ENCODE measurements at places on chromosomes 3 and 15.

DNA sequence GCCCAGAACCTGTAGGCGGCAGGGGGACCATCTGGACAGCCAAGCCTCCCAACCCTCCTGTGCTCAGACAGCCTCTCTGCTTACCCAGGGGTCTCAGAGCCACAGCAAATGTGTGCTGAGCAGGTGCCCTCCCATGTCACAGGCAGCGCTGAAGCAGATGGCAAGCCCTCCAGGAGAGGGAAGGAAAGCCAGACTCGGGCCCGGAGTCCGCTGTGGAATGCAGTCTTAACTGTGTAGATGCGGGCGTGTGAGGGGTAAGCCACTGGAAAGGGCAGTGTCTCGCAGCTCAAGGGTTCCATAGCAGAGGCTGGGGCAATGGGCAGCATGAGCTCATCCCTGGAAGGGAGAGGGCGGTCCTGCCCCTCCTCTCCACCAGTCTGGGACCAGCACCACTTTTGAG is 45.6 kb downstream of the UMPS start:
- no peak for DNase-seq

DNA sequence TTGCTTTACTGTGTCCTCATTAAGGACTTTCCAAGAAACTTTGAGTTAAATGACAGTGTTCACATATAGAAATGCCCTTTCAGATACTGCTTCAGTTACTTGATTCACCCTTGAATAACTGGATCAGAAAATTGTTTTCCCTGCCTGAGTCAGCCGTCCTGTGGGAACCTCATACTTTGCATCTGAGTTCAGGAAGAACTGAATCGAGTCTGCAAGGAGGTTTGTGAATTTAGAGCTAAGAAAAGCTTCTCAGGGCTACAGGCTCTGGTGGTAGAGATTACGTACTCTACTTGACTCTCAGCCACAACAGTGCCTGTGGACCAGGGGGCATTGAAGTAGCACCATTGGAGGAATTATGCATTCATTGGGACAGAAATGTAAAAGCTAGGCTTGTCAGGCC is 252.4 kb upstream of the C2CD4B start:
- no peak for DNase-seq

DNA sequence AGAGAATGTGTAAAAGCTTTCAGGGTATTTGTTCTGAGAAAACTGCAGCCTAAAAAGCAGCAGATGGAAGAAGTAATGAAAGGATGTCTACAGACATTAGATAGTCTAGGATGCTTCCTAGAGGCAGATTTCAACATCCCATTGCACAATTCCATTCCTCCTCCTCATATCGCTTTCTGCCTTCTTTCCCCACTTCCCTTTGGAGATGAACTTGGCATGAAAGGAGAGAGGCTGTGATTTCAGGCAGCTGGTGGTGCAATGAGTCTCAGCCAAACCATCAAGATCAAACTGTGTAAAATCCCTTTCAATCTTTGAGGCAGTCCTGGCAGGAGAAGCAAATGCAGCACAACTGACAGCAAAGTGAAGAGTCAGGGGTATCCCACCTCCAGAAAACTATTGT is 438.7 kb upstream of the KCNMB2 start:
- no peak for DNase-seq

- DNase-seq = no peak
Observed at GRCh38 chr3:167162083-167162482, 218.0 kb downstream of the ZBBX start.

DNA sequence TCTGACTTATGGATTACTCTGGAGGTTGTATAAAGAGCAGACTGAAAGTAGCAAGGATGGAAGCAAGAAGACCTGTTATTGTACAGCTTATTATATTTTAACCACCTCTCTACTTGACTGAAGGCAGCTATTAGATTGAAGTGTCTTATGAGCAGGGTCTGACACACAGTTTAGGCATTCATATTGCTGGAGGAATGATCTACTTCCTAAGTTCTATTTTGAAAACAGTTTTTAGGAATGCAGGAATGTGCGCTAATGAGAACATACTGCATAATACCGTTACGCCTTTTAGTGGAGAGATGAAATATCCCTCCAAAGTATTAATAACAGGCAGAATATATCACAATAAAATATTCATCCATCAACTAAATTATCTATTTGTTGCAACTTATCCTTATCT is 193.3 kb downstream of the ISL2 start:
- DNase-seq = no peak

GRCh38 chr3:150097588-150097890 is 126.8 kb upstream of the PFN2 start:
- DNase-seq = no peak

DNA sequence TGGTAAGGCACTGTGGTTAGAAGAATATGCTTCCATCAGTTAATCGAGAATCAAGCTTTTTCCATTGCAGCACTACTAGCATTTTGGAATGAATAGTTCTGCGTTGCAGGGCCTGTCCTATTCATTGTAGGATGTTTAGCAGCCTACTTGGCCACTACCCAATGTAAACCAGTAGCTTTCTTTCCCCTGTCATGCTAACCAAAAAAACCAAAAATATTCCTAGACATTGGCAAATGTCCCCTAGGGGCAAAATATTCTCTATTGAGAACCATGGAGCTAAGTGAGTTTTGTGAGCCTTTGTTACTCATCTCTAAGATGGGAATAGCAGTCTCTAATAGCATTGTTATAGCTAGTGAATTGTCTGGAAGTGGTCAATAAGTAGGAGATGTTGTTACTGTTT is 187.2 kb downstream of the CADPS start:
- DNase-seq = no peak

GRCh38 chr3:57960174-57960505 is 48.1 kb upstream of the FLNB start:
- no peak for DNase-seq

DNA sequence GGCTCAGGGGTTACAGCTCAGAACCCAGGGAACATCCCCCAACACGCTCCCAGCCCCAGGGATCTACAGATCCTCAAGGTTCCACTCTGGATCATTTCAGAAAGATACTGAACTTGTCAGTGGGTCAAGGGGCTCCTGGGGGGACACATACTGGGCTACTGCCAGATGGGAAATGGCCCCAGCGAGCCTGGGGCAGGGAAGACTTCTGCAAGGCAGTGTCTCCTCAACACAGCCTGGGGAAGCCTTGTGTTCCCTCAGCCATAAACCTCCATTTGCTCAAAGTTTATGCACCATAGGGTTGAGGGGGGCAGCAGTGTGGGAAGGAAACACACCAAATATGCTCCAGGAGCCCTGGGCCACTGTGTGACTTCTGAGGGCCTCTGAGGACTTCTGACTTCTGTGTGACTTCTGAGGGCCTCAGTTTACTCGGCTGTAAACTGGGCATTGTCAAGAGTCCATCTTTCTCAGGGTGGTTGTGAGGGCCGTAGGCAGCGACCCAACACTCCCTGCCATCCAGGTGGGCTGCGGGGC is 58.4 kb downstream of the IQSEC1 start:
- DNase-seq = no peak

GRCh38 chr3:62601238-62602070 is 228.1 kb upstream of the FEZF2 start:
- no peak for DNase-seq

- no peak for DNase-seq
Observed at GRCh38 chr3:61601831-61602230, 40.5 kb downstream of the PTPRG start.

DNA sequence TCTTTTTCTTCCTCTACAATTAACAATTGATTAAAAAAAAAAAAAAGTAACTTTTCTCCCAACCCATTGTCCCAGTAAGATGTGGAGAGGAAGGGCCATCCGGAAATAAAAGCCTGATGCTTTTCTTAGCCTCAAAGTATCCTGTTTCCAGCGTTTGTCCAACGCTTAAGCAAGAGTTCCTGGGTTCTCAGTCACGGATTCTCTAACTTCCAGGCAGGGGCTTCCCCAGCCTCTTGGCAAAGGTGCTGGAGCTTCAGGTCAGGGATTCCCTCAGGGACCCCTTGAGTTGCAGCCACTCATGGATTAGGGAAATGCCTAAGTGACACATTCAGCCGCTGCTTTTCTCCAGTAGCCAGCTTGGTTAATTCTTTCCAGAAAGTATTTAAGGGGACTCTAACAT is 22.3 kb upstream of the C2CD4B start:
- no peak for DNase-seq

- DNase-seq = no peak
Observed at GRCh38 chr3:127090218-127091160, 102.4 kb upstream of the PRR23E start.

DNA sequence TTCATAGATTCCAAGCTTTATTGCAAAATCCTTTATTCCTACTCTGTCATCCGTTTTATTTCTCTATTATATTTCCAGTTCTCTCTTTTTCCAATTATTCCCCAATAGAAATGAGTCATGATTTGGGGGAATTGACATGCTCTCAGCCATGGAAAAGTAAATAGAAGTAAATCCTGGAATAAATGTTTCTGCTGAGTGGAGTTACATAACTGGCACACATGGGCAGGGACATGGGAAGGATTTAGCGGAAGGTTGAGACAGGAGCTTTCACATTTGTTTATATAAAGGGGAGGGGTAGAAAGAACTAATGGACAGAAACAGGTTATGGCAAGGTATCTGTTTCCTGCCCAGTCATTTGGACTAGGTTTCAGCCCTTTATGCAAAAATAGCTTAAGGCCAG is 221.6 kb downstream of the PLOD2 start:
- DNase-seq = no peak

DNA sequence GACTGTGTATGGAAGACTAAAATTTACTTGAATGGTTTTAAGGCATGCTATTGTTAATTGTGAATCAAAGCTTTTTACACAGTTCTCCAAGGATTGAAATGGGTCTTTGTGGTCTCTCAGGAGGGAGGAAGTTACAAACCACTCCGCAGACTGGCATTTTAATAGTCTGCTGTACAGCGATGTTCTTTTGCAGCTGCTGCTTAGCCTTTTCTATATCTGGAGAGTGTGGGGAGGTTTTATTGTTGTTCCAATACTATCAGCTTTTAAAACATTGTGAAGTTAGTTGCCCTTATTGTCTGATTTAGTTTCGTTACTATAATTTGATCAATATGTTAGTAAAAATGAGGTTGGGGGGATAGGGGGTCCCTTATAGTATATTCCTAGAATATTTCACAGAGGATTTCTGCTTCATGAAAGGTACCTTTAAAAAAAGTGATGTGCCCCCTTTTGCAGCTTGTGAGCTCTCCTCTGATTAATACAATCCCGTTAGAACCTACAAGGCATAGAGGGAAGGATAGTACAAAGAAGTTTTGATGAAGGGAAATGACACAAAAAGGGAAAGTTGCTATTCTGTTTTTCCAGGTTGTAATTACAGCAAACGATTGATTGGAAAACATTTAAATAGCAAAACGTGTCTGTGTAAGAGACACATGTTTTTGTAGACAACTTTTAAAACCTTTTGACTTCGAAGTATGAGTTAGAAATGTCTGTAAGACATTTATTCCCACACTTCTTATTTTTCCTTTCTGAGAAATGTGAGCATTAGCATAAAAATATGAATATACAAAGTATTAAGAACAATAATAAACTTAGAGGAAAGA is 158.3 kb upstream of the CGNL1 start:
- no peak for DNase-seq

DNA sequence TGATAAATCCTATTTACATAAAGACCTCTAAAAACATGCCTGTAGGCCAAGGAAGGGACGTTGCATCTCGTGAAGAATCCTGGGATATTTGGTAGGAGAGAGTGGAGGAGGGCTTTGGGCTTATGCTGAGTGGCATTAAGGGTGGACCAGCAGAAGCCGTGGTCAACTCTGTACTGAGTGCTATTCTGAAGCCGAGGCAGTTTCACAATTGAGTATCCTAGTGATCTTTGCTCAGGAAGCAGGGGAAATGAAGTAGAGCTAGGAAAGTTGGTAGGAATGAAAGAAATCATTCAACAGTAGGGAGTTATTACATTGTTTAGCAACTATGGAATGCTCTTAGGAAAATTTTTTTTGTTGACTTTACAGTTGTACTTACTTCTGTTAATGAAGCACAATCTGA is 24.2 kb downstream of the MCTP2 start:
- no peak for DNase-seq

- no peak for DNase-seq
Observed at GRCh38 chr3:45084820-45085816, 59.0 kb downstream of the CLEC3B start.

DNA sequence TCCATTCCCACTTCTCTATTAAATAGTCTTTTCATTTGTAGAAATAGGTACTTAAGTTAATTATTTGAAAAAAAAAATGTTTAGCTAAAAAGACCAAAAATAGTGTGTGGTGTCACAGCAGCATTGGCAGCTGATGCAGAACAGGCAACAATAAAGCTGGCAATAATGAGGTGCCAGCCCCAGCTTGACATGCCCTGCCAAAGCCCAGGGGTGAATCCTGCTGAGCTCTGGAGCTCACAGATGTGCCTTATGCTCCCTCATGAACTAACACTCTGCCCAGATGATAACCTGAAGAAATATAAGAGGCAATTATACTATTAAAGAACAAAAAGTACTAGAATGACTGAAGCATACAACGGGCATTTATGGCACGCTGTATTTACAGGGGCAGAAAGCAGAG is 63.8 kb downstream of the IGSF11 start:
- DNase-seq = no peak

DNA sequence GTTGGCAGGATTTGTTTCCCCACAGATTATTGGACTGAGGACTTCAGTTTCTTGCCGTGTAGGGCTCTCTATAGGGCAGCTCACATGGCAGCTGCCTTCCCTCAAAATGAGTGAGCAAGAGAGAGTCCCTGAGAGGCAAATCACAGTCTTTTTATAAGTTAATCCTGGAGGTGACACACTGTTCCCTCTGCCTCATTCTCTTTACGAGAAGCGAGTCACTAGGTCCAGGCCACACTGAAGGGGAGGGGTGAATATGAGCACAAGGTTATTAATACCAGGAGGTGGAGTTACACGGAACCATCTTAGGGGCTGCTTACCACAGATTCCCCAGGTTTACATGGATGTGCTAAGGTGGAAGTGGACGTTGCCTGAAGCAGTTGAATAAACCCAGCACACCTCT is 77.0 kb downstream of the LPP start:
- DNase-seq = no peak

GRCh38 chr3:123397921-123398785 is 50.7 kb downstream of the ADCY5 start:
- DNase-seq = no peak

GRCh38 chr3:104673981-104674380 is 692.7 kb upstream of the ALCAM start:
- DNase-seq = no peak

DNA sequence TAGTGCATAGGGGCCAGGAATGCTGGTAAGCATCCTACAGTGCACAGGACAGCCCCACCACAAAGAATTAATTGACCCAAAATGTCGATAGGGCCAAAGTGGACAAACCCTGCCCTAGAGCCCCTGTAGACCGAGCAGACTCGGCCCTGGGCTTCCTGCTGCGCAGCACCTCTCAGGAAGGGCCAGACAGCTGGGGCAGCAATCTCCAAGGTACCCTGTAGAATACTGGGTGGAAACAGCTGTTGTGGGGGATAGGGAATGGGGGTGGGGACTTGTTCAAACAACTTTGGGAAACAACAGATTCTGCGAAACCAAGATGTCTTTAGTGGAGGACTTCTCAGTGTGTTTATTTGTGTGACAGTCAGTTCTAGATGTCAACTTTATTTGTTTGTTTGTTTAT is 67.1 kb downstream of the MRPL46 start:
- no peak for DNase-seq

GRCh38 chr3:143727391-143727790 is 120.9 kb downstream of the SLC9A9 start:
- no peak for DNase-seq

- no peak for DNase-seq
Observed at GRCh38 chr3:64179249-64179648, 46.0 kb downstream of the PRICKLE2 start.

GRCh38 chr3:30996467-30996866 is 102.0 kb upstream of the GADL1 start:
- DNase-seq = no peak
